ENCODE measurements at places on chromosomes 12 and 14.

GRCh38 chr14:22764382-22764781, 2.1 kb upstream of the OXA1L start:
- DNase-seq = no peak

DNA sequence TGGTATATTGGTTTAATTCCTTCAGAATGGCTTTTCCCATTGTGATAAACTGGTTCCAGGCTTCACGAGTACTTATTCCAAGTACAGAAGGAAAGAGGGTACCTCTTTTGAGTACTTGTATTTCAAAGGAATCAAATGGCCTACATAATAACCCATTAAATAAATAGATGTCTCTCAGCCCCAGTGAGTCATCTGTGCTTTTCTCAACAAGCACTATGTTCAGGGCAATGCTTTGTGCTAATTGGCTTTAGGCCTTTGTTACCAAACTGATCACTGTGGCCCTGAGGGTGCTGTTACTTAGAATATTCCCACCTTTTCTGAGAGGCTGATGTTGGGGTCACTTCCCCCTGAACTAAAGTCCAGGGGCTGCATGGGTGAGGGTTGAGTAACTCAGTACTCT, 107.1 kb downstream of the LRRK2 start:
- DNase-seq = no peak

GRCh38 chr12:132400011-132400641, 70.7 kb upstream of the GALNT9 start:
- DNase-seq = no peak

DNA sequence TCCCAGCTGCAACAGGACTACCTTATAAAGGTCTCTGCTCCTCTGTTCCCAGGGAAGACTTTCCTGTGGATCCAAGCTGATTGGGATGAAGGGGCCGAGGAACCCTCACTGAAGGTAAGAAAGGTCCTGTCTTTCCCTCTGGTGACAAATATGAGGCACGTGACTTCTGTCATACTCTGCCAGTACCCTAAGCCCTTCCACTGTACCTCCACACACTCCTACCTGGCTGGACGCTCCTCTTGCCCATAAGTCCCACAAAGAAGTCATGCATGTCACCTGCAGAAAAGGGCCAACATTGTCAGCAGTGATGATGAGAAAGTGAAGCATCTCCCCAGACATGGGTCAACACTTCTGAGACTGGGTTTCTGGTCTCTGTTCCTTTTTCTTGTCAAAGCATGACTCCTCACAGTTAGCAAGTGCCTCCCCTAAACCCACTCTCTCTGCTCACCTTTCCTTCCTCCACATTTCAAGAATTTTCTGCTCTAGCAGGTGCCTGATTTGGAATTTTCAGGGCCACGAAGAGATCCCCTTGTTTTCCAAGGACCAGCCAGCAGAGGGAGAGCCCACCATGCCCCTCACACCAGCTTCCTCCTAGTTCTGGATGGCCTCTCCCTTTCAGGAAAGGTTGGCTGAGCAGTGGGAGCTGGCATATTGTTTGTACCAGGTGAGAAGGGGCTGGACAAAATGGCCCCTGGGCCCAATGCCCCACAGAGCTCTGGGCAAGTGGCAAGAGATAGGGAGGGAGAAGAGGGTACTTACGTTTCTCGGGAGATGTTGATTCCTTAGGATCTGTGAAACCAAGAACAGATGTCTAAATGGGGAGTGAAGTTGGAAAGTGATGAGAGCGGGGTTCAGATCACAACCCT, 3.5 kb downstream of the TAC3 start:
- DNase-seq = no peak

DNA sequence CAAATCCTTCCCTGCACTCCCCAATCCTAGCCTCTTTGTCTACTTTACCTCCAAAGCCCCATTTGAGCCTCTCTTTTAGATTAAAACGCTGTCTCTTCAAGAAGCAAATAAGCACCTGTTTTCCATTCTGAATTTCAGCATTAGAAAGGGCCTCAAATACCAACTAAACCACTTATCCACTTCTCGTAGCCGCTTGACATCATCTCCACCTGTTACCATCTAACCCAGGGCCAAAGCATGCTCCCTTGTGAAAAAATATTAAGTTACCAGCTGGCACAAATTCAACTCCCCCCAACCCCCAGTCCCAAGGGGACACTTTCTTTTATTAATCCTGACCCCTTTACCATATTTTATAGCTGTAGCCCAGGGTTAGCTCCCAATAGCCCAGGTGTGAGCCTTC, 43.1 kb downstream of the GPHB5 start:
- no peak for DNase-seq

GRCh38 chr12:114700392-114701103, 16.6 kb upstream of the TBX3 start:
- DNase-seq = no peak

DNA sequence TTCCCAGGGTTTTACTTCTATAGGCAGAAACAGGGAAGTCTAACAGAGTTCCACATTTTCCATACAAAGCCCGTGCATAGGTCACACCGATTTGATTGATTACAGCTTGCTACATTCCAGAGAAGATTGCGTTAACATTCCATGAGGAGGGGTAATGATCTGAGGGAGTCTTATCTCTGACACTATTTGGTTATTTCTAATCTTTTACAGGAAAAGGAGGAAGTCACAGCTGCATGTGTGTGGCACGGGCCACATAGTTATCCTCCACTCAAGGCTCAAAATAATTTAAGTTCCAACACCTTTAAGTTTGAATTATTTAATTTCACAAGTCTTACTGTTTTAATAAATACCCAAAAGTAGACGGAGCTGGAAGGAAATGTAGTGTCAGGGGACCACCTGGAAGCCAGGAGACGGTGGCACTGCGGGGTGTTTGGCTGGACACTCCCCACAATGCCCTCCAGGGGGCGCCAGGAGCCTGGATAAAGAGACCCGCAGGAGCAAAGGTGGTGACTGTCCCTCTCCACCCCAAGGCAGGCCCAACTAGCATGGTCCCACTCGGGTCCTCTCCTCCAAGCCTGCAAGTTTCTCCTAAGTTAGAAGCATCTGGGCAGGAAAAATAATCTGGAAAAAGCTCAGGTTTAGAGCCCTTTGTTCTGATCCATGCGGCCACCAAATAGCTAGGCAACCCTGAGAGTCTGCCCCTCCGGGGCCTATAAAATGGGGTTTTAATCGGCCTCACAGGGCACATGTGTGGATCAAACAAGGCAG, 20.2 kb downstream of the KRT8 start:
- DNase-seq = peak; percentile 55

Data from MV-4-11 (cell line).